Natural killer cell (primary cell): ENCODE measurements at places on chromosomes 6 and 20. TPM values are rescaled to one million over a fixed set of nuclear protein-coding genes. Genes with fewer than 3 reads are reported as not detected.

DNA sequence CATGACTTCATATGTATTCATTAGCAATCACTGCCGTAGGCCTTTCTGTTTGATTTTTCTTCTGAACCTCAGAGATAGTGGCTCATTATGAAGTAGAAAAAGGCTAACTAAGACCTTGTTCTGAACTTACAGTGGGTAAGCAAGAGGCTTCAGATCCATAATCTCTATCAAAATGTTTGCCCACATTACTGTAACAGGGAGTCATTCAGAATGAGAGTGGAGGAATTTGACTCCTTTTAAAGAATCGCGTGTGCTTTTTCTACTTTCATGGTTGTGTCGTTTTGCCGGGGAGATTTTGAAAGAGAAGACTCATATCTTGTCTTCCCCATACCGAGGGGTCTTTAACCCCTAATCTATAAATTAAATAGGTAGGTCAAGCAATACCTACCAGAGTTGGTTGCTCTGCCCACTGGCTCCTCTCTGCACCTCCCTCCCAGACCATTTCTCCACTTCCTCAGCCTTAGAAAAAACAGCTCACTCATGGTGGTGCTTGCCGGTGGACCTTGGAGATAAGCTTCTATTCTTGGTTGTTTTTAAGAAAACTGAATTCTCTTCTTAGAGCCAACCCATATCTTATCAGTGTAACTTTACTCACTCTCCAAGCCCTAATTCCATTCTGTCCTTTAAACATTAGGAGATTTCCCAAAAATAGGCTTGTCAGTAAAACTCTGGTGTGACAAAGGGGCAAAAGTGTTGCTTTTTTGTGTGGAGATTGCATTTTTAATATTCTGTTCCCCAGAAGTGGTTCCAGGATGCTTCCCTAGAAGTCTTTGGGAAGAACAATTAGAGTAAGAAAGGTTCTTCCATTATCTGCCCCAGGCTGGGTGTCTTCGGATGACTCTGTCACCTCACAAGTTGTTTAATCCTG, 56.6 kb downstream of the E2F3 start:
- no peak for DNase-seq

DNA sequence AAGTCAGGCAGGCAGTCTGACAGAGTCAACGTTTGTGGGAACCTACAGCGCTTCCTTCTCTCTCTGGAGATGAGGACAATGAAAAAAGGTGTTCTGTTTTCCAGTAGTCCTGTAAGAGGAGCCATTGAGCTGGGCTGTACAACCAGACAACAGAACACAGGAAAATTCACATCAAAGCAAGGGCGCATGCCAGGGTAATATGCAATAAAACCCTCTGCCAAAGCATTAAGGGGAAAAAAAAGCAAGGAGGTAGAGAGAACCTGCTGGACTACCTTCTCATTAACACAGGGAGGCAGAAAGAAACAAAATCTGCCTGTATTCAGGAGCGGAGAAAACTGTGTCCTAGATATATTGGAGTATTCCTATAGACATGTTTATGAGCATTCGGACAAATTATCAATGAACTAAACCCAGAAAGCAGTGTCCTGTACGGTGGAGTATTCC, 1.3 kb downstream of the RNF24 start:
- DNase-seq, result peak; percentile 68

DNA sequence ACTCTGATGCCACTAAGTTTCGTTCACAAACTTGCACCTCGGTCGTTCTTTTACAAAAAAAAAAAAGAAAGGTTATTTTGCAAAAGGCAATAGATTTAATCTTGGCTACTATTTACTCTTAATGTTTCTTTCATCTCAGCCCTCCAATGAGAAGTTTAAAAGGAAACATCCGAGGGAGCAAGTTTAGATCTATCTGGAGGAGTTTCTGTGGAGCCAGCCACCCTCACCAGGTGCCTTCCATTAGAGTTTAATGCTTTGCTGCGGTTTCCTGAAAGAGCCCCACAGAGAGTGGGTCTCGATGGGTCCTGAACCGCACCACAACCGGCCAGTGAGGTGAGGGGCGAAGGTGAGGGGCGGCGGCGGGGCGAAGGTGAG, 632 bp downstream of the PRKN start:
- peak; percentile 48 for DNase-seq

The RPP40 gene
- 1.7 TPM for total RNA-seq

DNA sequence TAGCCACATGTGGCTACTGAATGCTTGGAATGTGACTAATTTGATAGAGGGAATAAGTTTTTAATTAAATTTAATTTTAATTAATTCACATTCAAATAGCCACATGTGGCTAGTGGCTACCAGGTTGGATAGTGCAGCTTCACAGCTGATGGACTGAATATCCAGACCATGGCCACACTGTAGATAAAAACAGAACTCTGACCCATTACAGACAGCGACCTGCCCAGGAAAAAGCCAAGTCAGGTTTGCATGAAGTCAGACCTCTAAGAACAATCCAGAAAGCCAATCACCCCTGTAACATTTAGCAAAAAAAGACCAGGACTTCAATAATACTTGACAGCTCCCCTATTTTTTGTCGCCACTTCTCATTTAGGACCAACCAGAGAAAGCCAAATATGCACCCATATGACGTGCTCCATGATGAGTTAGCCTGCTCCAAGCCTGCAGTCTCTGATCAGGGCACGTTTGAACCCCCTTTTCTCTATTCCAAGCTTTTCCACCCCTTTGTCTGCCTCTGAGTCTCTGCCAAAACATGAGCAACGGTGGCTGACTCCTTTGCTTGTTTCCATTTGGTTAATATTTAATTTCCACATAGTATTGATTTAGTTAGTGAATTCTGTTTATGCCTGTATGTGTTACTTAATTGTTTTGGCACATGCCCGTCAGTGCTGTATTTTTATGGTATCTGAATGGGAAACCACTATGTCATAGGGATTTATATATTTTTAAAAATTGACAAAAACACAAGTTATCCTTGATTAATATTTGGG, 636.3 kb downstream of the UTRN start:
- no peak for DNase-seq

GRCh38 chr6:77015350-77015749, 447.9 kb downstream of the HTR1B start:
- DNase-seq, result no peak

The UST gene
- 6.3 TPM for total RNA-seq

The FAM184A gene
- total RNA-seq, result 0.40 TPM

The PARD6B gene
- 4.1 TPM for total RNA-seq

The BANF2 gene
- not detected for total RNA-seq

- no peak for DNase-seq
Observed at GRCh38 chr6:45665859-45666258, 288.1 kb upstream of the SUPT3H start.

The SLC26A8 gene
- not detected for total RNA-seq

The COL9A3 gene
- 1.9 TPM for total RNA-seq

The PTCHD4 gene
- total RNA-seq, result not detected

The B3GAT2 gene
- not detected for total RNA-seq

The C6orf52 gene
- total RNA-seq, result 0.58 TPM

DNA sequence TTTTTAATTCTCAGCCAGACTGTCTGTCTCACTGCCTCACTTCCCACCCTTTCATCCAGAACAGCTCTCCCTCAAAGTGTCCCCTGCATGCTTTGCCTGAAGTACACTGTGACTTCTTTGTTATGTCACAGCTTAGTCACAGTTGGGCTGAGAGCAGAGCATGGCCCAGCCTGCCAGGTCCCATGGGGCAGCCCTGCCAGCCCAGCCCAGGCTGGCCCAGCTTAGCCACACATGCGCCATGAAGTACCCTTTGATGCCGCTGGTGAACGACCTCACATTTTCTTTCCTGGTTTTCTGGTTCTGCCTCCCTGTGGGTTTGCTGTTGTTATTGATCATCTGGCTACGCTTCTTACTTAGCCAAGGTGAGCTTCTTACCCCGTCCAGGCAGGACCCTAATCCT, at the start of gene ADIG:
ADIG (plus strand) TSS at position 185 of the 400 bp plus-strand sequence; CDS start at position 239, 54 bp downstream.
- DNase-seq, result no peak

DNA sequence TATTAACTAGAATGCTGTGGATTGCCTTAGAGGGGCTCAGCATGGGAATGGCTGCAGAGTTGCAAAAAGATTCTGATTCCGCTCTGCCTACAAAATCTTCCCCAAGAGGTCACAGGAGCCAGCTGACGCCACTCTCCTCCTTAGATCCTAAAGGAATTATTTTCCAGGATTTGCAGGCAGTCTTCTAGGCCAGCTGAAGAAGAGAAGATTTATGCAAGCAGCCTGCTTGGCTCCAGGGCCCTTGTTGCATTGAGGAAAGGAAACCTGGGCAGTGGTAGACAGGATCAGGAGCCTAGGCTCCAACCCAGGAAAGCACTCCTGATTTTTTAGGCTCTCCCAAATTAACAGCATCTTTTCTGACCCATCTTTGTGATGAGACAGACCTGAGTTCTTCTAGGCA, 245.8 kb downstream of the PKHD1 start:
- DNase-seq, result no peak

- no peak for DNase-seq
Observed at GRCh38 chr20:57484772-57485171, 40.2 kb downstream of the CTCFL start.

- no peak for DNase-seq
Observed at GRCh38 chr6:25270559-25270958, 8.6 kb upstream of the CARMIL1 start.

DNA sequence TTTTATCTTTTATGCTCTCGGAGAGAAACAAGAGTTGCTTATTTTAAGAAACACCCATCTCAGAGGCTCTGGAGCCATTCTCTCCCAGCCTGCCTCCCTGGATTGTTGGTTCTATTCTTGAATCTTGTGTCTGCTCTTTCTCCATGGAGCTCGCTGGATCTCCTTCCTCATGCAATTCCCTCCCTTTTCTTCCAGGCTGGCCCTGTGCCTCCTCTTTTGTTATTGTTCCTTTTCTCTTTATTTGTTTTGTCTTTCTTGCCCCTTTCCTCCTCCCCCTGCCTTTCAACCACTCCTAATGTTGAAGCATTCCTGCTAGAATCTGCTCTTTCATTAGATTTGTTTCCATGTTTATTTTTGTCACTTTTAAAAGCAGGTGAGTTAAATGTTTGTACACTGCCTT, 76.5 kb downstream of the STMND1 start:
- no peak for DNase-seq

- no peak for DNase-seq
Observed at GRCh38 chr6:45569210-45569945, 191.6 kb upstream of the SUPT3H start.

DNA sequence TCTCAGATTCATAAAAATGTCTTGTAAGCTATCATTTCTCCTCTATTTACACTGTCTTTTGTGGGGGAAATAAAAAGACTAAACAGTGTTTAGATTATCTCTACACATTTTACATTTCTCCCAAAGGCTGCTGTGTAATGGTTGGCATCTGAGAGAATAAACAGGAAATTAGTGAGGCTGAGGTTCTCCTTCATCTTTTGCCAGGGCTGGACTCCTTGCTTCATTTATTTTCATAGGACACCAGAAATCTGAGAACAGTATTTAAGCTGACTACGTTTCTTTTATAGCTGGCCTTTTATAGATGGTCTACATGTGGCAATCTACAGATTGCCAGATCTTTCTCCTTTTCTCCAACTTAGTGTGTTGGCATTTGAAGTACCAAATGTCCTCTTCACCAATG, 41.5 kb downstream of the PLCB4 start:
- DNase-seq, result no peak

The PACSIN1 gene
- 2.2 TPM for total RNA-seq

DNA sequence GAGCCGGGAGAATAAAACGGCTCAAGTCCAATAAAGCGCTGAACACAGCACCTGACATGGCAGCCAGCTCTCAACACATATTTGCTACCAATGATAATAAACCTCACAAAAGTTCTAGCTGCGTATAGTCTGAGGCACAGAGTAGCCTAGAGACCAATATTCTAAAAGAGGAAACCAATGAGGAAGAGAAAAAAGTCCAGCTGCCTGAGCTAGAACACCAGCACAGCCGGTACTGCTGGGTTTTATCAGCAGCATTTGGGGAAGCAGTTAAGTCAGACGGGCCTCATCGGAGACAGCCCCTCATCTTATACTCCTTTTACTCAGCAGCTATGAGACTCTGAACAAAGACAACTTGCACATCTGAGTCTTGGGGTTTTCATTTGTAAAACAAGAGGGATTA, 2.4 kb upstream of the RTF2 start:
- DNase-seq, result no peak

The FKBP1C gene
- total RNA-seq, result not detected

GRCh38 chr6:324116-324728, 31.9 kb downstream of the DUSP22 start:
- DNase-seq, result no peak

GRCh38 chr20:24452016-24452415, 17.4 kb upstream of the SYNDIG1 start:
- no peak for DNase-seq

DNA sequence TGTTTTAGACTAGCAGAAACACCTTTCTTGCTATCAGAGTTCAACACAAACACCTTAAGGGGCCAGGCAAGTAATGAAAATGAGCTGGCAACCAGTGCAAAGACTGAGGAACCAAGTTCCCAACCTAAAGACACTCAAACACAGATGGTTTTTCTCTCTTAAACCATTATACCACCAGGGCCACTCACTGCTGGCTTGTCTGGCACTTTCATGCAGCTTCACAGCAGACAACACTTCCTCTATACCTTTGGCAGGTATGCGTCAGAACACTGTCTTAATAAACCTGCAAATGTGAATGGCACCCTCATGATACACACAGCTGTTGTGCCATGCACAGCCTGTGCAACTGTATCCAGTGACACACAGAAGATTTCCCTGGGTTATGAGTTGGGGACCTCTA, 41.6 kb downstream of the NFATC2 start:
- DNase-seq, result no peak

DNA sequence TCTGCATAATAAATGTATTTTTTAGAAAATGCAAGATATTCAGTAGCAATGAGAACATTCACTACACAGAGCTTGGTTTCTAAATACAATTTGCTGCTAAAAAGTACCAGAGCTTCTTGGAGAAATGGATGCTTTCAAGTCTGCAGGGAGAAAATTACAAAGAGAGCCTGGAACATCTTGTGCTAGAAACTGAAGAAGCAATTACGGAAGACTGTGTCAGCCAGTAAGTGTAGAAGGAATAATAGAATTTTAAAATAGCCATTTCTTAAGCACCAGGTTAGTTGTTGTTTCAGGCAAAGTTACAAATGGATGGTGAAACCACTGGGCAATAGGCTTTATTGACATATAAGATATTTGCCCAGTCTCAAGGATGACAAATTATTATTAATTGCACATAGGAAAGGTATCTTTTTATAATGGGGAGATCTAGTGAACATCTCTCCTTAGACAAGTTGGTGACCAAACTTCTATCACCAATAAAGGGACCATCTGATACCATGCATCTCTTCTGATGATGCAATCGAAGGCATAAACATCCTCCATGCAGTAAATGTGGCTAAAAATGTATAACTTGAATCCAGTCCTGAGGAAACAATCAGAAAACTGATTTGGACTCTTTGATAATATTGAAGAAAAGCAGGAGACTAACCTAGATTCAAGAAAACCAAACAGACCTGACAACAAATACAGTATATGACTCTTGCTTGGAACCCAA, 81.7 kb downstream of the ARHGAP18 start:
- no peak for DNase-seq
